NCI-H2081 treated with DMSO at 0.1 percent for 48 hours (cell line): ENCODE measurements at places on chromosomes 11 and 22.

- DNase-seq: no peak
Observed at GRCh38 chr11:120646206-120646605, 134.7 kb downstream of the GRIK4 start.

DNA sequence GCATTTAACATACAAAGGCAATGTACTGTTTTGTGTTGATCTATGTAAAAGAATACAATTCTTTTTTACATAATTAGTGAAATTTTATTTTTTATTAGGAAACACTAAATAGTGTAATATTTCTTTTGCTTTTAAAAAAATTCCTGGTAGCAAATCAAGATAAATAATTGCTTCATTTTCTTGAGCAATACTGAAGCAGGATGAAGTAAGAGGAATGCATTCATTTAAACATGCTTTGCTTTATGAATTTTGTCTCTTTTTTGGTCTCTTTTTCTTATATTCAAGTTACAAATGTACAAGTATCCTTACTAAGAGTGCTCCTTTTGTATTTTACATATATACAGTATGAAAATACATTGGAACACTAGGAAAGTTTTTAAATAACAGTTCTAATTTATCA lies 144.4 kb upstream of the TEAD1 start:
- DNase-seq: no peak

DNA sequence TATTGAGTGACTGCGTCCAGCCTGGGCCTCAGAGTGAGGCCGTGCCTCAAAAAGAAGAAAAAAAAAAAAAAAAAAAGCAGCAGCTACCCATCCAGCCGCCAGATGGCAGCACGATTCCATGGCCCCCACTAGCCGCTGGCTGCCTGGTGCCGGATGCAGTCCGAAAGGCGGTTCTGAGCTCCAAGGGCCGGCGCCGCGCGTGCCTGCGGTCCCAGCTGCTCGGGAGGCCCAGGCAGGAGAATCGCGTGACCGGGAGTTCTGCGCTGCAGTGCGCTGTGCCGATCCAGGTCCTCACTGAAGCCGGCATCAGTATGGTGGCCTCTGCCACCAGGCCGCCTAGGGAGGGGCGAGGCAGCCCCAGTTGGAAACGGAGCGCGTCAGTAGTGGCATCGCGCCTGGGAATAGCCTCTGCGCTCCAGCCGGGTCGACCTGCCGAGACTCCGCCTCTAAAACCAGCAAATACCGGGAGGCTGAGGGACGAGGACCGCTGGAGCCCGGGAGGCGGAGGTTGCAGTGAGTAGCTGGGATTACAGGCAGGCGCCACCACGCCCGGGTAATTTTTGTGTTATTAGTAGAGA lies 19.3 kb downstream of the SCARF2 start:
- DNase-seq: no peak

DNA sequence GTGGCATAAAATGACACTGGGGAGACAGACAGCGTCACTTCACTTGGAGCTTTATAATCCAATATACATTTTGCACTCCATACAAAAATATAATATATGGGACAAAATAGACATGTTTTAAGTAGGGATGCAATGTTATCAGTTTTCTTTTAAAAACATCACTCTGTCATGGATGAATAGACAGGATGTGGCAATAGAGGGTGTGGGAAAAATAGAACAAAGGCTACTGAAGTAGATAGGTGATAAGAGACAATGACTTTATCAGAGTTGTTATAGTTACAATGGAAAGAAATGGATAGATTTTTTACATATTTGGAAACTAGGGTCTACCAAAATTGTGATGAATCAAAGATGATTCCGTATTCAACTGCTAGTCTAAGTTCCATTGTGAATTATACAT lies 13.1 kb upstream of the NOX4 start:
- no peak for DNase-seq

GRCh38 chr11:110173811-110174644 lies 80.8 kb downstream of the ZC3H12C start:
- DNase-seq: no peak

- no peak for DNase-seq
Observed at GRCh38 chr11:587546-587945, 11.3 kb downstream of the PHRF1 start.

DNA sequence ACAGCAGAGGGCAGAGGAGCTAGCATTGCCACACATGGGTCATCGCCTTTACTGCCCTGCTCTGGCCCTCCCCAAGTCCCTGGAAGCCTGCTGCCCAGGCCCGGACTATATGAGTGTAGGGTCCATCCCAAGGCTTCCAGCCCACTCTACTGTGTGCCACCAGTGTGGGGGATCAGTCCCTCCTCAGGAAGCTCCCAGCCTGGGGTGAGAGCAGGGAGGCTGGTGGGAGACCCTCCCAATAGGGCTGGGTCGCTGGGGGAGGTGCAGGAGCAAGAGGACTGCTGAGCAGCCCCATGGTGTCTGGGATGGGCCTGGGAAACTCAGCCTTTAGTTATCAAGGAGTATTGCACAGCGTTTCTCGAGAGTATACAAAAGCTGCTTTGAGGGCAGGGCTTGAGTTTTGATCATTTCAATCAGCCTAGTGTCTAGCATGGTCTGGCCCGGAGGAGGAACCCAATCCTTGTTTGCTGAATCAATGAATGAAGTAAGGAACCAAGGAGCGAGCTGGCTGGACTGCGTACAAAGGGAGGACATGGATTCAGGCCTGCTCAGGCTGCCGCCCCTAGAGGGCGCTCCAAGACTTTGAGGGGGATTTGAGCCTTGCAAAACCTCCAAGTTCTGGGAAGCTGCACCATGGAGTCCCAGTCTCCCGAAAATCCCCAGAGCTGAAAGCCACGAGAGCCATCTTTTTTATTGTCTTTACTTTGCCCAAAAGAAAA lies 89.0 kb upstream of the PARVA start:
- DNase-seq: peak; percentile 57

GRCh38 chr11:110715541-110715940 lies 3.3 kb upstream of the ARHGAP20 start:
- no peak for DNase-seq

GRCh38 chr11:91926965-91927364 lies 297.7 kb upstream of the FAT3 start:
- no peak for DNase-seq

- DNase-seq: no peak
Observed at GRCh38 chr11:43933608-43934551, 8.6 kb upstream of the C11orf96 start.

- no peak for DNase-seq
Observed at GRCh38 chr11:79110321-79110720, 330.5 kb downstream of the TENM4 start.

DNA sequence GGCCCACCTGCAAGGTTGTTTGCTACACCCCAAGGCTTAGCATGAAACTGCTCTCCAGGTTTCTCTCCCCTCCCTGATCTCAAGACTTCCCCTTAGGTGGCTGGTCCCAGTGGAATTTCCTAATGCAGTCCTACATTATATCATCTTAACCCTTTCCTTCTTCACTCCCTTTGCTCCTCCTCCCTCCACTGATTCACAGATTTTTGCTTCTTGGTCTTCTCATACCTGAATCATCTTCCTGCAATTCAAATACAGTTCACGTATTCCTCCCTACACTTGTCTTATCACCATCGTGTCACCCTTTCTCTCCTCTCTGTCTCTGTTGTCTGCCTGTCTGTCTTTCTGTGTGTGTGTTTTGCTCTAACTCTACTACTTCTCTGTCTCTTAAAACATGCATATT lies 17.0 kb downstream of the MMP10 start:
- DNase-seq: no peak

DNA sequence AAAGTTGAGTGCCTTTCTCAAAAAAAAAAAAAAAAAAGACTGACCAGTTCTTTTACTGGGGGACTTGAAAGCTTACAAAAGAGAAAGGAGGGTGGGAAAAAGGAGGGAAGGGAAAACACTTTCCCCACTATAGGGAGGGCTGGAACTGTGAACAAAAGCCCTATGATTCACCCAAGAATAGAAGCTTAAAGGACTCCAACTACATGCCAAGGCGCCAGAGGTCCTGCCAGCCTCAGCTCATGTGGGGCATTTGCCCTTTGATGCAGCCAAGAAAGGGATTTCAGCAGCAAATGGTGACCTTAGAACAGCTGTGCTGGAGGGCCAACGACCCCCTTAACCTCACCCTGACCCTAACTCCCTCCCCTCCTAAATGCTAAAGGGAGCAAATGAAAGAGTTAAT lies 160.0 kb downstream of the NTM start:
- DNase-seq: no peak

DNA sequence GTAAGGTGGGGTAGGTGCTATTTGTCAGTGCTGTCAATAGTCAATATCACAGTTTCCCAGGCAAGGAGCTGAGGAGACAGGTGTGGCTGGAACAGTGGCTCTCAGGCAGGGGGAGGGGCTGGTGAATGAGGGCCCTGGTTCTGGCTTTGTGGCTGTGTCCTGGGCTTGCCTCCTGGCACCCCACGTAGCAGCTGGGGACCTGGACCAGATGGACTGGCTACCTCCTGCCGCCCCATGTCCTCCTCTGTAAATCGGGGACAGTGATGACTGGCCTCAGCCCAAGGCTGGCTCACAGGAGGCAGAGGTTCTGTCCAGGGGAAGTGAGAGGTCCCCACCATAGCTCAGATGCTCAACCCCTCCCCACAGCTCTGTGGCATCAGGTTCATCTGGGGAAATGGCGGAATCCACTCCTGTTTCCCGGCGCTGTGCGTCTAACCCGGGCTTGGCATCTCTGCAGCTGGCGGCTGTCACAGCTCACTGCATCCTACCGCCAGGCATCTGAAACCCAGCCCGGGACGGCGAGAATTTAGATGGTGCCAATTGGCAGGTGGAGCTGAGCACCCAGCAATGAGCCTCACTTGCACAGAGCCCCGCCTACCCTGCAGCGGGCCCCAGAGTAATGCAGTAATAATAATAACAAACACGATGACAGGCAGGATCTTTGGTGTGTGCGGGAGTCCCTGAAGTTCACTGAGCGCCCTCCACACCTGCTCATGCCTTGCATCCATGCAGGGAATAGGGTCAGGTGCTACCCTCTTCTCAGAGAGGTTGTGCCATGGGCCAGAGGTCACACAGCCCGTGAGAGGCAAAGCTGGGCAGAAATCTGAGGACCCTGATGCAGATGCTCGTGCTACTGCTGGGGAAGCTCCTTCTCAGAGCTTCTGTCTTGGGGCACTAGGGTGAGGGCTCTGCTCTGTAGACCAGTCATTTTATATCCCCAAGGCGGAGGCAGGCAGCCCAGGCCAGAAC lies 27.8 kb upstream of the SHISAL1 start:
- DNase-seq: no peak

GRCh38 chr11:119305556-119306372 lies 11.2 kb downstream of the MCAM start:
- no peak for DNase-seq

DNA sequence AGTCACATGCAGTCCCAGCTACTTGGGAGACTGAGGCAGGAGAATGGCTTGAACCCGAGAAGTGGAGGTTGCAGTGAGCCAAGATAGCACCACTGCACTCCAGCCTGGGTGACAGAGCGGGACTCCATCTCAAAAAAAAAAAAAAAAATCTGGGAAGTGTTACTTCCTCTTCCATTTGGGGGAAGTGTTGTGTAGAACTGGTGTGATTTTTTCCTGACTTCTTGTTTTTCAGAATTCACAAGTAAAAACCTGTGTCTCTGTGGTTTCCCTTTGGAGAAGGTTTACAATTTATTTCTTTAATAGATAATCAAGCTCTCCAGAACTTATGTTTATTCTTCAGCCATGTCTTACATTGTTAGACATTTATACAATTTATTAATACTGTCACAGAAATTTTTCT lies 396.1 kb downstream of the BRD1 start:
- no peak for DNase-seq

DNA sequence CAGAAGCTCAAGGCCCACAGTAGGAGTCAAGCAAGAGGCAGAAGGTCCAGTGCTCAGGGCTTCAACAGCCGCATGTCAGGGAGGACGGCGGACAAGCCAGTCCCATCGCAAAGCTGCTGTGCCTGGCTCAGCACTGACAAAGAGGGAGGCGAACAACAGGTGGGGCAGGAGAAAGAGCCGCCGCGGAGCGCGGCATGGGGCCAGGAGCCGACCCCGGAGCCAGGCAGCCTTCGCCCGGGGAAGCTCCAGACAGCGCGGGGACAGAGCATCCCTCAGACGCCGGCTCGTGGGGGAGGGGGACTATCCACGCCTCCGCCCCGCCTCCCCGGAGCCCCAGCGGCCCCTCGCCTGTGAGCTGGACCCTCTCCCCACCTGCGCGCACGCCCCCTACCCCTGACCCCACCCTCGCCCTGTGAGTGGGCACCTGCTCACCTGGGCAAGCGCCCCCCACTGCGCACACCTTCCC lies 369 bp downstream of the DHCR7 start:
- no peak for DNase-seq

DNA sequence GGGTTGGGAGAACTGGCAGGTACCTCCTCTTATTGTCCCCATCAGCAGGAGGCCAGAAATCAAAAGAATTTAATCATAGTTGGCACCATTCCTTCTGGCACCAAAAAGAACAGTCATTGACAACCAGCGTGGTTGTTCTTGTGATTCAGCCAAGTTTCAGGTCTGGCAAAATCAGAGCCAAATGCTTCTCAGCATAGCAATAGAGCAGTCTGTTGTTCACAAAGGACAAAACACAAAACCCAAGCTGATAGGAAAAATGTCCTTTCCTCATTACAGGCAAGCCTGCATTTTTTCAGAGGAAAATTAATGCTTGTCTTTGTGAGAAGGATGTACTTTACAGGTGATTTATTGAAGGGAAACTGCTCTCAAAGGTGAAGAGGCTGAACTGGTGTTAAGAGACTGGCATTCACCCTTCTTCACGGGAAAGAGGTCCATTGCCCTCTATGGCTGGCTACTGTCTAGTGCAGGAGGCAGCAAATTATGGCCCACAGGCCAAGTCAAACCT lies 241.8 kb upstream of the ARHGAP42 start:
- DNase-seq: peak; percentile 87

DNA sequence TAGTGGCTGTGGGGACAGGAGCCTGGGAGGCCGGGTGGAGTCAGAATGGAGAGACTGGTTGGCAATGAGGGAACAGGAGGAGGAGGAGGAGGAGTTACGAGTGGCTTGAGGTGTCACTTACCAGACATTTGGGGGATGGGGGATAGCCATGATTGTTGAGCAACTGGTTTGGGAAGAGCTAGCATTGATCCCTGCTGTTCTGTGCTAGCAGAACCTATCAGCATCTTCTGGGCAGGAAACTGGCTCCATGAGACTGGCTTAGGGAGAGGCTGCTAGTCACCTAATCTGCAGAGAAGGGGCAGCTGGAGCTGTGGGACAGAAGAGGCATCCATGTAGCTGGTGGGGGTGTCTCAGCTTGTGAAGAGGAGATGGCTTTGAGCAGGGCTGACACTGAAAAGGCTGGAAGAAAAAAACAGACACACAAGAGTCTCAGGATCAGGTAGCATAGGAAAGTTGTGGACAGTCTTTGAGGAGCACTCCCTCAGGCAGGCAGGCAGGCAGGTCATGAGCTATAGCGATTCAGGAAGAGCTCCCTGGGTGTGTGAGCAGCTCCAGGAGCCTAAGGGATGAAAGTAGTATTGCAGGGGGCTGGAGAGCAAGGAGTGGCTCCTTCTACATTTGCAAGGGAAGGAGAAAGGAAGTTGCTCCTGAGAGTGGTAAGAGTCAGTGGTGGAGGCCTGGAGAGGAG lies 22.3 kb downstream of the PIK3IP1 start:
- DNase-seq: no peak

GRCh38 chr22:44550711-44551491 lies 52.9 kb upstream of the RTL6 start:
- no peak for DNase-seq
